ENCODE measurements at places on chromosomes 6 and 20. TPM values are rescaled to one million over a fixed set of nuclear protein-coding genes. Genes with fewer than 3 reads are reported as not detected.

IP6K3 gene
- not detected for total RNA-seq

DNA sequence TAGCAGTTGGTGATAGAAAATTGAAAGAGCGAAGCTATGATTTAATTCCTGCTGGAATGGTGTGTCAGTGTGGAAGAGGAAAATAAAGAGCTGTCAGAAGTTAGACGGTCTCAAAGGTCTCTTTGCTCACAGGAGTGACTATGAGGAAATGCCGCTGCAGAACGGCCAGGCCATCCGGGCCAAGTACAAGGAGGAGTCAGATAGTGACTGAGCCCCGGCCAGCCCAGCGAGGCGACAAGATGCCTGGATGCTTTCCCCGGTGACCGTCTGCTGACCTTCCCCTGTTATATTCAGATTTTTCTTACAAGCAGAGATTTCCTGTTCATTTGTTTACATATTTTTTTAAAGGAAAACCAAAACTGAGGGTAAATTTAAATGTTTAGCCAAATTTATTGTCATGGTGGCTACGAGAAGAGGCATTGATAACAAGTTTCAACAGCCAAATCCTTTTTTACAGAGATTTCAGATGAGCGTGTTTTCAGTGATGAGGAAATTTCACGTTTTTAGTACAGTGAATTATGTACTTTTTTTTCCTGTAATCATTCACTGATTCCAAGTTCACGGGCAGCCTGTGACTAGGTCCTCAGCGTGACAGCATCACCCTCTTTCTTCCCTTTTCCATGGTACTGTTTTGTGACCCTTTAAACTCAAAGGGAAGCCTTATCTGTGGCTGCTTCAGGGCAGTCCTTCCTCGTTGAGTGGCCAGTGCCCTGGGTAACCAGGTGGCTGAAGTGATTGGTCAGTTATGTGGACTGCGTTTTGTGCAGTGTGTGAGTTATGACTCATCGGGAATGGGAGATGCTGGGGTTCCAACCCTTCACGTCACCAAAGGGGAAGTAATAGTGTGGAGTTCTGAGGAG is 12.6 kb downstream of the DYNLT1 start:
- DNase-seq, result peak; percentile 30

DNA sequence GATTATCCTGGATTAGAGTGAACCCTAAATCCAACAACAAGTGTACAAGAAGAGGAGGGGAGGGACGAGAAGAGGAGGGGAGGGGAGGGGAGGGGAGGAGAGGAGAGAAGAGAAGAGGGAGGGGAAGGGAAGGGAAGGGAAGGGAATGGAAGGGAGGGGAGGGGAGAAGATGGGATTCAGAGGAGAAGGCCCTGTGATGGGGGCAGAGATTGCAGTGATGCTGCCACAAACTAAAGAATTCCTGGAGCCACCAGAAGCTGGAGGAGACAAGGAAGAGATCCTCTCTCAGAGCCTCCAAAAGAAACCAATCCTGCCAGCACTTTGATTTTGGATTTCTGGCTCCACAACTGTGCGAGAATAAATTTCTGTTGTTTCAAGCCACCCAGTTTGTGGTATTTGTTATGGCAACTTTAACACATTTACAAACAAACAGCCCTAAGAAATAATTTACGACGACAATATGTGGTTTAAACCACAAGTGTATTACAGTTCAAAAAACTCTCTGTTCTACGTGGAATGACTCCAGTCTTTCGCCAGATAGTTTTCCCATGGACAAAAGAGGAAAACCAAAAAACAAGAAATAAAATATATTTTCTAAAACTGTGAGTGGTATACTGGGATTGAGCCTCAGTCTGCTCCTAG is 235.4 kb downstream of the HDGFL1 start:
- DNase-seq, result no peak

DNA sequence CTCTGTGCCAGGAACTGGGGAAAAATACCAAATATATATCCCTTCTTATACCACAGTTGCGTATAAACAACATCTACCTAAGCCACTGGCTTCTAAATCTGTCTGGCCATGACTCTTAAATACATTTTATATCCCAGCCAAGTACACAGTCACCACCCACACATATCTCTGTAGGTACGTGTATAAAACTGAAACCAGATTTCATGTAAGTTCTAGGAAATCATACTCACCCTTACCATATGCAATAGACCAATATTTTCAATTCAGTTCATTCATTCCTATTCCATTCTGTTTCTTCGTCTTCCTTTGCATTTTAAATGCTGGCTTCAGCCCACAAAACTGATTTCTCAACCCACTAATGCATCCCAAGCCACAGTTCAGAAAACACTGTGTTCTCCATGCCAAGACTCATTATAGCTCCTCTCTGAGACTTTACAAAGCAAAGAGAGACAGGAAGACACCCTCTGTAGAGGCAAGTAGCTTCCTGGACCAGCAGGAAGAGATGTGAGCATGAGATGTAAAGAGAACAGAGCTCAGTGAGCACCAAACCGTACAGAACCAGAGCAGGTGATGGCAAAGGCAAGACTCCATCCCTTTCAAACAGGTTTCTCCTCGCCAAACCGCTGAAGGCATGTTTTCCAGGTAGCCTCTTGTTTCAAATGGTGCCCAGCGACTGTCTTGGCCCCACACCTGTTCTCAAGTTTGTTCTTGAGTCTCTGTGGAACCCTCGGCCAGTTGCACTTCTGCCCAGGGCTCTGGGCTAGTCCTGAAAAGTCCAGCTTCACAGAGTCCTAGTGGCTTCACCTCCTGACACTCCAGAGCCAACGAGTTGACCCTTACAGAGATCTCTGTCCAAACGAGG is 18.7 kb downstream of the FAM50B start:
- DNase-seq, result no peak

- no peak for DNase-seq
Observed at GRCh38 chr6:27130668-27131428, 116.7 kb upstream of the PRSS16 start.

DNA sequence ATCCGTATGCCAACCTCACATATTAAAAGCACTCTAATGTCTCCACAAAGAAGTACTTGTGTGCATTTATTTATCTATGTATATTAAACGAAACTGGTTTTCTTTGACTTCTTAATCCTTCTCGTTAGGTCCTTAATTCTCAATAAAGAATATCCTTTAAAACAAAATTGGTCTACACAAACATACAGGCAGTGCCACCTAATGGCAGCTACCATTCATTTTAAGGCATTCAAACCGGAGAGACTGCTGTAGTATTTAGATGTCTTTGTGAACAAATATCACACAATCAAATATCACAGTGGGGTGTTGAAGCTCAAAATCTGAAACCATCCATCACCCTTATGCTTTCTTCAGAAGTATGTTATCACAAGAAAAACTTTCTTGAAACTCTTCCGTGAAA is 96.6 kb upstream of the IRAK1BP1 start:
- DNase-seq, result no peak

GRCh38 chr6:52208612-52209011 is 22.4 kb downstream of the IL17A start:
- DNase-seq, result no peak

GRCh38 chr6:52233975-52234823 is 10.1 kb downstream of the IL17F start:
- DNase-seq, result no peak

TMEM74B gene
- not detected for total RNA-seq

GRCh38 chr6:130183271-130184222 is 39.2 kb downstream of the SAMD3 start:
- peak; percentile 73 for DNase-seq

GRCh38 chr6:159098636-159099106 is 53.9 kb upstream of the TAGAP start:
- peak; percentile 50 for DNase-seq

DNA sequence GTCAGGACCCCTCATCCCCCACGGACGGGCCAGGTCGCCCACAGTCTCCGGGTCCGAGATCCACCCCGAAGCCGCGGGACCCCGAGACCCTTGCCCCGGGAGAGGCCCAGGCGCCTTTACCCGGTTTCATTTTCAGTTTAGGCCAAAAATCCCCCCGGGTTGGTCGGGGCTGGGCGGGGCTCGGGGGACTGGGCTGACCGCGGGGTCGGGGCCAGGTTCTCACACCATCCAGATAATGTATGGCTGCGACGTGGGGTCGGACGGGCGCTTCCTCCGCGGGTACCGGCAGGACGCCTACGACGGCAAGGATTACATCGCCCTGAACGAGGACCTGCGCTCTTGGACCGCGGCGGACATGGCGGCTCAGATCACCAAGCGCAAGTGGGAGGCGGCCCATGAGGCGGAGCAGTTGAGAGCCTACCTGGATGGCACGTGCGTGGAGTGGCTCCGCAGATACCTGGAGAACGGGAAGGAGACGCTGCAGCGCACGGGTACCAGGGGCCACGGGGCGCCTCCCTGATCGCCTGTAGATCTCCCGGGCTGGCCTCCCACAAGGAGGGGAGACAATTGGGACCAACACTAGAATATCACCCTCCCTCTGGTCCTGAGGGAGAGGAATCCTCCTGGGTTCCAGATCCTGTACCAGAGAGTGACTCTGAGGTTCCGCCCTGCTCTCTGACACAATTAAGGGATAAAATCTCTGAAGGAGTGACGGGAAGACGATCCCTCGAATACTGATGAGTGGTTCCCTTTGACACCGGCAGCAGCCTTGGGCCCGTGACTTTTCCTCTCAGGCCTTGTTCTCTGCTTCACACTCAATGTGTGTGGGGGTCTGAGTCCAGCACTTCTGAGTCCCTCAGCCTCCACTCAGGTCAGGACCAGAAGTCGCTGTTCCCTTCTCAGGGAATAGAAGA is 978 bp downstream of the HLA-A start:
- peak; percentile 25 for DNase-seq

MMP24 gene
- total RNA-seq, result not detected

ENPP3 gene
- 0.25 TPM for total RNA-seq

DNA sequence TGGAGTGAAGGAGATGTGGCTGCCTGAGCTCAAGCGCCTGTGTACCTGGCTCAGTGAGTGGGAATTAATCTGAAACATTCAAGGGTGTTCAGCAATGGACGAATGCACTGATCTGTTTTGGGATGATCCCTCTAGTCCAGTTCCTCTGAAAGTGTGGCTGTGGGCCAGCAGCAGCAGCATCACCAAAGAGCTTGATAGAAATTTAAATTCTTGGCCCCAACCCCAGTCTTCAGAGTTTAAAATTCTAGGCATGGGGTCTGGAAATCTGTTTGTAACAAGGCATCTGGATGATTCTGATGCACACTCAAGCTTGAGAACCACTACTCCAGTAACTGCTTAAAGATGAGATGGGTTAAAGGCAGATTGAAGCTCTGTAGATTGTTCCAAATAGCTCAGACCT is 59.2 kb downstream of the STMND1 start:
- DNase-seq, result no peak

- DNase-seq, result no peak
Observed at GRCh38 chr6:25034431-25034921, 98.7 kb upstream of the RIPOR2 start.

DNA sequence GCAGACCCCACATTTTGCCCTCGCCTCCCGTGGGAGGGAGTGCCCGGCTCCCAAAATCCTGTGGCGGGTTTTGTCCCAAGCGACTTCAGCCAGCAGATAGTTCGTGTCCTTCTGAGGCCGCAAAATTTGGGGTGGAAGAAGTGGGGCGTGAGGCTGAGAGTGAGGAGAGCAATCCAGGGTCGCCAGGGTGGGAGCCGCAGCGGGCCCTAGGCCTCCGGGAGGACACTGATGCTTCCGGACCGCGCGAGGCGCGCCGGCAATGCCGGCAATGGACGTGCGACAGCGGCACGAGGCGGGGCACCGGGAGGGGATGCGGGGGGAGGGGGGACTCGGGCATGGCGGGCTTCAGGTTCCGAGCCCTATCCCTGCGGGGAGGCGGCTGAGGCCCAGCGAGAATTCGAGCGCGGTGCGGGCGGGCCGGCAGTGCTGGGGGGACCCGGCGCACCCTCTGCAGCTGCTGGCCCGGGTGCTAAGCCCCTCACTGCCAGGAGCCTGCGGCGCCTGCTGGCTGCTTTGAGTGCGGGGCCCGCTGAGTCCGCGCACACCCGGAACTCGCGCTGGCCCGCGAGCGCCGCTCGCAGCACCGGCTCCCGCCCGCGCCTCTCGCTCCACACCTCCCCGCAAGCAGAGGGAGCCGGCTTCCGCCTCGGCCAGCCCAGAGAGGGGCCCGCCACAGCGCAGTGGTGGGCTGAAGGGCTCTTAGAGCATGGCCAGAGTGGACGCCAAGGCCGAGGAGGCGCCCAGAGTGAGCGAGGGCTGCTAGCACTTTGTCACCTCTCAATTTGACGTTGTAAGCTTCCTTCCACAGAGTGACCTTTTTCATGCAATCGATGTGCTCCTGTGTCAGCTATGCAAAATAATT is 143.8 kb downstream of the LPA start:
- peak; percentile 72 for DNase-seq

GRCh38 chr6:55142610-55143009 is 31.7 kb upstream of the HCRTR2 start:
- DNase-seq, result no peak

GRCh38 chr6:108285381-108285780 is 9.5 kb upstream of the AFG1L start:
- DNase-seq, result no peak

ENPP5 gene
- total RNA-seq, result 1.2 TPM

GRCh38 chr20:15890407-15890982 is 682.8 kb downstream of the KIF16B start:
- no peak for DNase-seq

DNA sequence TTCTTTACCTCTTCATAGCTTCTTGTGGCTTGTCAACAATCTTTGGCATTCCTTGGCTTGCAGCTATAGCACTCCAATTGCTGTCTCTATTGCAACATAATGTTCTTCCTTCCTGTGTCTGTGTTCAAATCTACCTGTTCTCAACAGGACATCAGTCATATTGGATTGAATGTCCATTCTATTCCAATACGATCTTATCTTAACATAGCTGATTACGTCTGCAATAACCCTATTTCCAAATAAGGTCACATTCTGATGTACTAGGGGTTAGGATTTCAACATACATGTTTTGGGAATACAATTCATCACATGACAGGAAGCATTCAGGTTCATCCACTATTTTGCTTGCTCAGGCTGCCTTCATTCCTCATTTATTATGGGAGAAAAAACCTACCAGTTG is 684.4 kb upstream of the CITED2 start:
- DNase-seq, result no peak

SNX5 gene
- 68.2 TPM for total RNA-seq

GRCh38 chr6:161833099-161833860 is 559.4 kb upstream of the AGPAT4 start:
- no peak for DNase-seq

GRCh38 chr6:91305755-91306154 is 718.9 kb upstream of the MAP3K7 start:
- no peak for DNase-seq

GCNT2 gene
- total RNA-seq, result 3.9 TPM

All from naive thymus-derived CD8-positive, alpha-beta T cell (primary cell).